ENCODE measurements at places on chromosomes 3 and 15. TPM values are rescaled to one million over a fixed set of nuclear protein-coding genes. Genes with fewer than 3 reads are reported as not detected.

DNA sequence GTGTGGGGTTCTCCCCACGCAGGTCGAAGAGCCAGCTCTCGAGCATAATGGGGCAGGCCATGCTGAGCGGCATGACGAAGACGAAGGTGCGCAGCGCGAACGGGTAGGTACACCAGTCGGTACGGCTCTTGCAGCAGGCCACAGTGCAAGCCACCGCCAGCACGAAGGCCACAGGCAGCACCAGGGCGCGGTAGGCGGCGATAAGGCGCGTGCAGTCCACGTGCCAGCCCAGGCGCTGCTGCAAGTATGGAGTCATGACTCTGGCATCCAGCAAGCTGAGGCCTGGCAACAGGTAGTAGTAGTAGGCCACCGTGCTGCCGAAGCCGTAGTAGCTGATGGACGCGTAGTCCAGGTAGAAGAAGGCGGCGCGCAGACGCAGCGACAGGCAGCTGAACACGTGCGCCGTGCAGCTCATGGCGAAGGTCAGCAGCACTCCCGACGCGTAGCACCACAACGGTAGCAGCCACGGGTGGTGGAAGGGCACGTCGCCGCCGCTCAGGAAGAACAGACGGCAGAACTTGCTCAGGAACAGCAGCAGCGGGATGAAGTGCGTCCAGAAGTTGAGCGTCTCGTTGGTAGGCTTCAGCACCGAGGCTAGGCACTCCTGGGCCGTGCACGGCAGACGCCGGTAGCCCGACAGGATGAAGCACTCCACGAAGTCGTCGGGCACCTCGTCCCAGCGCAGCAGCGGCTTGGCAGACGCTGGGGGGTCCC, 797 bp downstream of the PAQR9 start:
- peaks cover 21% of the 10 kb centered on the region for H3K27me3 ChIP-seq
- H3K4me3 ChIP-seq = no peak overlapping the region
- H3K27ac ChIP-seq = no peak overlapping the region
- H3K4me1 ChIP-seq = peaks cover 8% of the 10 kb centered on the region
- no peak for DNase-seq
- H3K36me3 ChIP-seq = no peaks in the 10 kb centered on the region

The CPNE9 gene
- total RNA-seq = 0.43 TPM

- no peak overlapping the region for H3K27ac ChIP-seq
- no peak overlapping the region for H3K4me3 ChIP-seq
- H3K36me3 ChIP-seq = no peaks in the 10 kb centered on the region
- no peaks in the 10 kb centered on the region for H3K27me3 ChIP-seq
Measured at GRCh38 chr15:41629463-41629862, 30.7 kb upstream of the MGA start.

DNA sequence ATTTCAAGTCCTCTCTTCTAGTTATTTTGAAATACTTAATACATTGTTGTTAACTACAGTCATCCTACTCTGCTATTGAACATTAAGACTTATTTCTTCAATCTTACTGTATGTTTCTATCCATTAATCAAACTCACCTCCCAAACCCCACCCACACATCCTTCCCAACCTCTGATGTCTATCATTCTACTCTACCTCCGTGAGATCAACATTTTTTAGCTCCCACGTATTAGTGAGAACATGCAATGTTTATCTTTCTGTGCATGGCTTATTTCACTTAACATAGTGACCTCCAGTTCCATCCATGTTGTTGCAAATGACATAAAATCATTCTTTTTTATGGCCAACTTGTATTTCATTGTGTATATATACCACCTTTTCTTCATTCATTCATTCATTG, 236.6 kb upstream of the CTNNB1 start:
- H3K27ac ChIP-seq = no peak overlapping the region
- no peaks in the 10 kb centered on the region for H3K36me3 ChIP-seq
- H3K27me3 ChIP-seq = no peaks in the 10 kb centered on the region
- H3K4me1 ChIP-seq = no peaks in the 10 kb centered on the region

DNA sequence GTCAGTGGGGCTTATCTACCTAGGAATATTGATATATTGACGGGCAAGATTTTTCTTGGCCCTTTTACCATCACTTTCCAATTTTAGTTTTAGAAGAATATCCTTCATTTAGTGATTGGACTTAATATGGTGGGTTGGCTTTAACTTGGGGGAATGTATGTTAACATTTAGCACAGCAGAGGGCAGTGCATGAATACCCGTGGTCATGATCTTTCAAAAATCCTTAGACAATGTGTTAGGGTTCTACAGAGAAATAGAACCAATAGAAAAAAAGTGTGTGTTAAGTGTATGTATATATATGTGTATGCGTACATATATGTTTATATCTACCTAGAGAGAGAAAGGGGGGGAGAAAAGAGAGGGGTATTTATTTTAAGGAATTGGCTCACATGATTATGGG, 36.9 kb downstream of the GPR171 start:
- no peak overlapping the region for H3K27ac ChIP-seq
- H3K4me3 ChIP-seq = no peak overlapping the region
- H3K36me3 ChIP-seq = no peaks in the 10 kb centered on the region
- H3K27me3 ChIP-seq = no peaks in the 10 kb centered on the region
- H3K4me1 ChIP-seq = peaks cover 23% of the 10 kb centered on the region
